ENCODE measurements at places on chromosomes 12 and 14.
A peak's percentile ranks its signal among the peaks of the same experiment; 100 is the strongest.

DNA sequence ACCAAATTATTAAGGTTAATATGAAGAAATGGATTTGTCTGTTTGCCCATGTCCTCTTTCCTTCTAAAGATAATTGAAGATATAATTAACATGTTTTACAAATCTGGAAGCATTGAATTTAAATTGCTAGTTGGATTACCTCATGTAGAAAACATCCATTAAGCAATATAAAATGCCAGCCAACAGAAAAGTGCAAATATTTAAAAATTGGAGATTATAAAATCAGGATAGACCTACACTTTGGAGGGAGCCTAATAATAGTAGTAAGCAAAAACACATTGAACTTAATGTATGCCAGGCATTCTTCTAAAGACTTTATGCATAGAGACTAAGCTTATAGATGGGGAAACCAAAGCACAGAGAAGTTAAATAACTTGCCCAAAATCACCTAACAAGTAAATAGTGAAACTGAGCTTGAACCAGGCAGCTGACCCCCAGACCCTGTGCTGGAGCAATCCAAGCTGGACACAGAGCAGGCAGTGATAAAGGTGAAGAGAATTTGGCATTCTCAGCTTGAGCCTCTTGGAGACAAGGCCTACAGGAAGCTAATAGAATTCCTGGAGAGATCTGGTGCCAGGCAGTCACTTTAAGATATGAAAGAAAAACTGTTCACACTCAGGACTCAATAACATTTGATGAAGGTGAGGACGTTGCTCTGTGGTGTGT is 119.8 kb downstream of the ASCL1 start:
- no peak for DNase-seq

DNA sequence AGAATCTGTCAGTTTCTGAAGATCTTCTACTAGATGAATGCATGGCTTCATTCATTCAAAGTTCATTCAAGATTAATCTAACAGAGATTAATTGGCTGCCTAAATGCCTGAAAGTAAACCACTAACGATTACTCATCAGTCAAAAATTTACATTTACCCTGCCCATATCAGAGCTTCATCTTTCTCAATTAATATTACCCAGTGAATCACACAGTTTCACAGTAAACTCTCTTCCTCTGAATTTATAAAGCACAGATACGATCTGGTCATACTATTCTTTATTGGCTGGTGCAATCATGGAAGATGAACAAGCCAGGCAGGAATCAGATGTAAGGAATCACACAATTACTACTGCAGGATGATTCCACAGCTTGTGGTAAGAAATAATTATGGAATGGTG is 377.7 kb downstream of the SLC16A7 start:
- no peak for DNase-seq

DNA sequence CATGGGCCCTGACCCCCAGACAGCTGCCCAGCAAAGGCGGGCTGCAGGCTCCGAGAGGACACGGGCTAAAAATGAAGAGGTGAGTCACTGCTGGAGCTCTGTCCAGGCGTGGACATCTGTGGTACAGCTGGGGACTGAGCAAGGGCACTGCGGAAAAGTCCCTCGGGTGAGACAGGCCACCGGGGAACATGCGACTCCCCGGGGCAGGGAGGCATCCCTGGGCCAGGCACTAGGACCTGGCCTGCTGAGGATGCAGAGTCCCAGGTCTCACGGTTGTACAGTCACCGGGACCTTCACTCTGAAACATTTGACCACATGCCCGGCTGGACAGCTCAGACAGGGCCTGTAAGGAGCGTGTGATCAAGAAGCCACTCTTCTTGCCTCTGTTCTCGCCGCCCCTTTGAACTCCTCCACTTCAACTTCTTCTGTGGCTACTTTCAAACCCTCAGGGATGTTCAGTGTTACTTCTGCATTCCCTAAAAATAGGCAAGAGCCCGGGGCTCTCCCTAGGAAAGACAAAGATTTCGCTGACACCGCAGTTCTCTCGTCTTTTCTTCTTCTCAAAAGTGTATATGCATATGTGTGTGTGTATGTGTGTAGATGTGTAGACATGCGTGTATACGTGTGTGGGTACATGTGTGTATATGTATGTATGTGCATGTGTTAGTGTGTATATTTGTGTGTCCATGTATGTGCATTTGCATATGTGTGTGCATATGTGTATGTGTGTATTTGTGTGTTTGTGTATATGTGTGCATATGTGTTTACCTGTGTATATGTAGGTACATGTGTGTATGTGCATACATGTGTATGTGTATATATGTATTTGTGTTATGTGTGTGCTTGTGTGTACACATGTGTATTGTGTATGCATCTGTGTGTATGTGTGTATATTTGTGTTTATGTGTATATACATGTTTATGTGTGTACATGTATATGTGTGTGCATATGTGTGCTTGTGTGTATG is 5.0 kb upstream of the RFLNA start:
- no peak for DNase-seq

DNA sequence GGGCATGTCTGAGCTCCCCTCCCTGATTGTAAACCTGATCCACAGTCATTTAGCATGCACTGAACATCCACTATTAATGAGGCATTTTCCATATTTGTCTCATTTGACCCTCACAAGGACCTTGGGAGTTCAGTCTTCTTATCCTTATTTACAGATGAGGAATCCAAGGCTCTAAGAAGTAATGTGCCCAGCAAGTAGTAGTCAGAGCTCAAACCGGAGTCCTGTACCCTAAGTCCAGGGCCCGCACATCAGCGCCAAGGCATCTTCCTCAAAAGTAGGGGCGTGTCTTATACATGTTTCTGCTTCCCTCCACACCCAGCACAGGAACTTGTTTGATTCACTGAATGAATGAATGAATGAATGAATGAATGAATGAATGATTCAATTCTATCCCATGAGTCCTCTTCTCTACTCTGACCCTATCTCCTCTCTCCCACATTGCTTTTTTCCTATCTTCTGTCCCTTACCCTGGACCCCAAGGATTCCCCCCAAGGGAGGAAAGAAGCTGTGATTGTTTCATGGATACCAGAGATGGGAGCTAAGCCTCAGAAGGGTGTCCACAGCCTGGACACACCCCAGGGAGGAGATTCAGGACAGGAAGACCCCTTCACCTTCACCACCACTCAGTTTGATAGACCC is 21.8 kb upstream of the KRT8 start:
- DNase-seq: no peak

DNA sequence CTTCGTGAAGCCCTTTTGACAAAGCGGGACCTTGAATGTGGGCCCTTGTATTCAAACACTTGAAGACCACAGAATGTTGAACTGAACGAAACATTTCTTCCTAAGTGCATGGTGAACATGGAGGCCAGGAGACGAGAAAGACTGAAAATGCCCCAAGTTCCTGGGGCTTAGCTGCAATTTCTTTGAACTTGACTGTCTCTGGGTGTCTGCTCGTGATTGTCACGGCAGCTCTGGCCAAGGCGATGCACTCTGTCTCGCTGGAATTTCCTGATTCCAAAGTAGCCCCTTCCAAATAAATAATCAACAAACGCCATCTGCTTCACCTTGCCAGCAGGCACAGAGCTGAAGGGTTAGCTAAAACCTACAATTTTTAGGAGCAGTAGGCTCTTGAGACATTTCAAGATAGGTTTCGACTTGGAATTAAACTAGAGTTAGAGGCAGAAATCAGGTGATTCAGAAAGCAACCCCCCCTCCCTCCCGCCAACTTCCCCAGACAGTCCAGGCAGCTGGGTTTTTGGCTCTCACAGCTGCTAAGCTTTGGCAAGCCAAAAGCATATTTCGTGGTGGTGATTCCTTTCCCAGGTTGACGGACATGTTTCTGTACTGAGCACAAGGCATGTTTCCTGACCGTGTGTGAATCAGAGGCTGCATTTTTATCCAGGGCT is 13.5 kb upstream of the IRF2BPL start:
- peak; percentile 62 for DNase-seq
